ENCODE measurements at places on chromosomes 3 and 15. TPM values are rescaled to one million over a fixed set of nuclear protein-coding genes. Genes with fewer than 3 reads are reported as not detected.

Gene SENP8
- 3.1 TPM for polyA plus RNA-seq

Gene STAG1
- polyA plus RNA-seq: 13.8 TPM

DNA sequence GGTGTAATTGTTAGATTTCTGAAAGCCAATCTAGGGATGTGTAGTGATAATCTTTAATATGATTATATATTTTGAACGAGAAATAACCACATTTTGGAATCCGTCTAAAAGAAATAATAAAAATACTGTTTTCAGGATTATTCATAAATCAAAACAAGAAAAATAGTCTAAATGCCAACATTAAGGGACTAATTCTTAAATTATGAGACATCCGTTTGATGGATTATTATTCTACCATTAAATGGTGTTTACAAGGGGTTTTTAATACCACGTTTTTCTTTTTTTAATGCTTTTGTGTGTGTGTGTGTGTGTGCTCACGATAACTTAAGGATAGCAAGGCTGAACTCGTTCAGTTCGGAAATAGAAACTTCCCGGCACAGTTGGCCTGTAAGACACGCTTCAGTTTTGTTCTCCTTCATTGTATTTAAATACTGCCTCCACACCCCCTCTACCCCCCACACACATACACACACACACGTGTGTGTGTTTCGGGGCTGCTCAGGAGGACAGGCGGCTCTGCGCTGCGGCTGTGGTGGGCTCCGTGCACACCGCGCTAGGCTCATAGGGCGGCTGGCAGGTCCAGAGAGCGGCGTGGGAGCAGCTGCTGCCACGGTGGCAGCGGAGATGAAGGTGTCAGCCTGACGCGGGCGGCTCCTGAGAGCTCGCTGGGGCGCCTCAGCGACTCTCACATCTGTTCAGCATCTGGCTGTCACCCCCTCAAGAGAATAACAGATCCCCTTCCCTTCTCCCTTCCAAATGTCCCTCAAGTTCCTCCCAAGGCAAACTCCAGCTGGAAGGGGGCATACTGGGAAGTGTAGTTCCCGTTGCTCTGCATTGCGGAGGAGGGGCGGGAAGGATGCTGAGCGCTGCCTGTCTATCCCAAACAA is 23.0 kb upstream of the ANP32A start:
- no peak for DNase-seq

GRCh38 chr3:115071166-115071565 is 75.9 kb downstream of the ZBTB20 start:
- DNase-seq: no peak

Gene CTXND1
- not detected for polyA plus RNA-seq

- no peak for DNase-seq
These were observed 4.2 kb upstream of the TMEM41A start for GRCh38 chr3:185502987-185503386.

DNA sequence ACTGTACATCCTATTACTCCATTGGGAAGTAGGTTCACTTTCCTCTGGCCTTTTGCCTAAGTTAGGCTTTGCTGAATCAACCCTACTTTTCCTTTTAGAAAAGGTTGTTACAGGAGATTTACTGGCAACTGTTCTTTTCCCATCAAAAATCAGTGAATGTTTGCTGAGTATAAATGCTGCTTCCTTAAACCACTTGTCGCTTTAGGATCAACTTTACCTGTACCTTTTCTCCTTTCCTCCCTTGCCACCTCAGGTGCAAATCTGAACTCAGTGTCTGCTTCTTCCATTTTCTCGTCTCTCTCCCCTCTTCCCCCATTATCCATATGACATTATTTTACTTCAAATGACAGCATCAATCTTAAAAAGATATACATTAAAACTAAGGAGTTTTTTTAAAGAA is 69.5 kb upstream of the GOLGA6B start:
- DNase-seq: no peak

GRCh38 chr3:195135917-195136316 is 135.0 kb downstream of the XXYLT1 start:
- DNase-seq: no peak

GRCh38 chr3:126828306-126828705 is 124.3 kb downstream of the CHCHD6 start:
- DNase-seq: no peak

Gene PCSK6
- polyA plus RNA-seq: 0.42 TPM

Gene SH3GL3
- polyA plus RNA-seq: not detected

- DNase-seq: no peak
These were observed 6.0 kb downstream of the SNRPA1 start for GRCh38 chr15:101288905-101289513.

DNA sequence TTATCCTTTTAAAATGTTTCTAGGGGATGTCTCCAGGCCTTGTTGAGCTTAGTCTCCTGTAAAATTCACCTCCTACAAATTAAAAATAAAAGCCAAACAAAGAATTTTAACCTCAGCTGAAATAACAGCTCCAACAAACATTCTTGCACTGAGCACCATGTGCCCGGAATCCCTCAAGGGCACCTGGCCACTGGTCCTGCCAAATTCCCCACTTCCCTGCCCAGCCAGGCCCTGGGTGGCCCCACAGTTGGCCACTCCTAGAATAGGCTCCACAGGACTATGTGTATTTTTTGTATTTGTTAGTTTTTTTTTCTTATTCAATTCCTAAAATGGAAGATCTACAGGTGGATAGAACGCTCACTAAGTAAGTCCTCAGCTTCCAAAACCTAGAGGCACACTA is 33.1 kb upstream of the PLA2G4E start:
- DNase-seq: no peak

Gene CPNE9
- not detected for polyA plus RNA-seq

- DNase-seq: peak; percentile 44
These were observed 24.9 kb downstream of the PRR23E start for GRCh38 chr3:127217596-127218453.

- no peak for DNase-seq
These were observed 19.1 kb upstream of the TBC1D5 start for GRCh38 chr3:17761563-17761962.

DNA sequence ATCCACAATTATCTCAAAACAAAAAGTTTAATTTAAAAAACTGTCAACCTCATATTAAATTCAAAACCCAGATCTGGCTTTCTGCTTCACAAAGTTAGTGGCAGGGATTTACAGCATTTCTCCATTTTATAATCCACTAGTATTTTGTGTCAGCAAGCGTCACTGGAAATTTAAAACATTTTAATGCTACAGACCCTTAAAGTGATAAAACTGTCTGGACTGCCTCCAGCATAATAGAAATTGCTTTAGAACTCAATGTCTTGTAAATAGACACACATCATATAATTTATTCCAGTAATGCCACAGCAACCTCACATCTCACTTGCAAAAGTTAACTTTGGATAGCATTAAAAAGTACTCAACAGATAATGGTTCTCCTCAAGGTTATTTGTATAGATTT is 116.1 kb downstream of the ULK4 start:
- no peak for DNase-seq

Gene MUC20
- 0.17 TPM for polyA plus RNA-seq

Gene LRRC31
- not detected for polyA plus RNA-seq

GRCh38 chr3:117409701-117410459 is 700.3 kb downstream of the TUSC7 start:
- DNase-seq: no peak

DNA sequence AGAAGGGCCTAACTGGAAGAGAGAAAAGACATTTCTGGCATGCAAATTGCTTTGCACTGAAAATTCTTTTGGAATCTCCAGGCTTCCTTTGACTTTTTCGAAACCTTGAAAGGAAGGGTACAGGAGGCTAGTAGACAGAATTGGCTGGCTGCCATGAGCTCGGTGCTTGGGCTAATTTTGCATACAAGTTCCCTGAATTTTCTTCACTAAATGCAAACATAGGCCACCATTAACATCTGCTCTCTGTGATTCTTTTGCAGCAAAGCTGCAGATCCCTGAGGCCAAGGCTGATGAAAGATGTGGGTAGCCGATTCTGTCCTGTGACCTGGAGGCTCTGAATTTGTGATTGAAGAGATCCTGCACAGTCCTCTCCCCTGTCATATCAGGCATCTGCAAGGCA is 247.8 kb upstream of the MCTP2 start:
- DNase-seq: no peak

Gene PLSCR2
- polyA plus RNA-seq: not detected

Gene VEPH1
- polyA plus RNA-seq: 17.9 TPM

Data from BJ (cell line).